ENCODE measurements at places on chromosomes 7 and 10. TPM values are rescaled to one million over a fixed set of nuclear protein-coding genes. Genes with fewer than 3 reads are reported as not detected.

- no peak overlapping the region for H3K4me3 ChIP-seq
- no peak for DNase-seq
- no peaks in the 10 kb centered on the region for H3K27me3 ChIP-seq
- H3K27ac ChIP-seq: no peak overlapping the region
Observed at GRCh38 chr7:88700725-88701124, 58.8 kb upstream of the ZNF804B start.

DNA sequence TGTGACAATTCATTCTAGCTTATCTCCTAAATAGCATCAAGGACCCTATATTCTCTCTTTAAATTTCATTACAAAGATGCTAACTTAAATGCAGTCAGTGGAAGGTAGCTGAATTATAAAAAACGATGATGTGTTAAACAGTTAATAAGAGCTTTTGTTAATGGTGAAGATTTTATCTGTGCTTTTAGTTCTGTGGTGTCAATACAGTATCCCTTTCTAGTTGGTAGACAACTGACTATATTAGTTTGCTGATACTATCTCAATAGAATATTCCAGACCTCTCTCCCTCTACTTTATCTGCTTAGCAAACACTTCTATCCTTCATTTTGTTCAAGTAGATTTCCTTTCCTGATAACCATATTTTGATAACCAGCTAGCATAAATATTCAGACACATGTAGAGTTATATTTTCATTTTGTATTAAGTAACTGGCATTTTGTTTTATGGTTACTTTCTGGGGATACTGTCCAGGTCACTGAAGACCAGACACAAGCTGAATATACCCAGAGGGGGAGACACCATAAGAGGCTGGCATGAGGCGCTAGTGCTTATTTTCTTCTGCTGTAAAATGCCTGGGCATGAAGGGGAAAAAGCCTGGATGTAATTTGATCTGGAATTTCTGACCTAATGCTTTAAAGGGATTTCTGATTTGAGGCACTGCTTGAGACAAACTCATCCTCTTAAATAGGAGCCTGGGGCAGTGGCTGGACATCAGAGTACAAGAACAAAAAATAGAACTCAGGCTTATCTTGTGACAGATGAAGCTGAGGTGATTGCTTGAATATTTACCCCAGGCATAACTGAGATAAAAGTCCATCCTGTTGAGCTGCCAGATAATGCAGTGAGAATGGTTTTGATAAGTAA is 197.5 kb downstream of the MALRD1 start:
- no peaks in the 10 kb centered on the region for H3K27me3 ChIP-seq
- no peak for DNase-seq
- H3K36me3 ChIP-seq: no peaks in the 10 kb centered on the region
- H3K4me1 ChIP-seq: no peaks in the 10 kb centered on the region
- no peak overlapping the region for H3K27ac ChIP-seq

The PTN gene
- total RNA-seq: 8.6 TPM

DNA sequence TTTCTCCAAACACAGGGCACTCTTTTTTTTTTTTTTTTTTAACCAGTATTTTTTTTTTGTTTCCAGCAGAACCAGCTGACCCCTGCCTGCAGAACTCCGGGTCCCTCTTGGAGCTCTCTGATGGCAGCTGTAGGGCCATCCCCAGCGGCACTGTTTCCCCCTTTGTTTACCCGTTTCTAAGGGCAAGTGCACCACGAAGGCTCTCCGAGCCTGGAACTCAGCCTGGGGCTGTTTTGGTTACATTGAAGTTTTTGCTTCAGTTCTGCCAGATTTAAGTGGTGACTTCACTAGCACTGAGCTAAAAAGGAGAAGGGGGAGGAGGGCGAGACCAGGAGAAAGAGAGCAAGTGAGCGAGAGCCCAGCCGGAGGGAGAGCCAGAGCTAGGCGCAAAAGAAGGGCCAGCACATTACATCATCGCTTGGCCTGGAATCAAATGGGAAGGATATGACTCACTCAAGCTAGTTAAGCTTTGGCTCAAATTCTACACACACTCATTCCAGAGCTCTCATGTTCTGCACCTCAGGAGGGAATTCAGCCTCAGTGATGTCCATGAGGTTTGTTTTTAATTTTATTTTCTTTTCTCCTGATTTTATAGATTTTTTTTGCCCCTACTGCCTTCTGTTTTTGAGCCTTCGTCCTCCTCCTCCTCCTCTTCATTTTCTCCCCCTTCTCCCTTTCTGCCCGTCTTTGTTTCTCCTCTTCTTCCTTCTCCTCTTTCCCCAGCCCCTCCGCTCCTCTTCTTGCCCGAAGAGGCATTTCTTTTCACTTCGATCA is 272.3 kb downstream of the TRIL start:
- H3K27me3 ChIP-seq: no peaks in the 10 kb centered on the region
- DNase-seq: peak; percentile 97
- peak overlapping the region; percentile 92 for H3K27ac ChIP-seq
- H3K4me1 ChIP-seq: no peaks in the 10 kb centered on the region
- no peaks in the 10 kb centered on the region for H3K36me3 ChIP-seq

DNA sequence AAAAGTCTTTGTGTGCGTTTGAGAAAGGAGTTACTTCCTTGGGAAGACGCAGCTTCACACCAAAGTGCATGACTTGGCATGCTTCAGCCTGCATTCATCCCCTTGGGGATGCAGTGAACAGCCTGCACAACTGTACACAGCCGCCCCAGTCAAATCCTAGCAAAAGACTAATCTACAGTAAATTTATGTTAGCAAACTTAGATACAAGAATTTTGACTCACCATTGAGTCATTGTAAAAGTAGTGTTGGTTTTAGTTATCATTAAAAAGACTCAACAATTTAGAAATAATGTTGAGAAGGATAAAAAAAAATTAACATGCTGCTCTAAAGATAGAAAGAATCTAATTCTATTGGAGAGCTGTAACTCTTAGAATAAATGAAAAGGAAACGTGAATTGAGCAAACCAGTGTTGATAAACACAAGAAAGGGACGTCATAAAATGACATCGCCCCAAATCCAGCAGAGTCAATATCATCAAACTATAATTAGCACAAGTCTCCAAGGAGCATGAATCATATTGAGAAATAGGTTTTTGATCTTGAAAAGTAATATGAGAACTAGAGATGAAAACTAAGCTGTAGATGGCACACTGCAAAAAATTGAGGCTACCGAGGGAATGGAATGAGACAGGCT is 11.9 kb upstream of the OPTN start:
- H3K27ac ChIP-seq: no peak overlapping the region
- H3K27me3 ChIP-seq: no peaks in the 10 kb centered on the region
- no peaks in the 10 kb centered on the region for H3K36me3 ChIP-seq
- no peak for DNase-seq
- H3K4me3 ChIP-seq: no peak overlapping the region

Measured in right atrium auricular region (tissue), 2 donors.